Adrenal gland (tissue), 19 donors: ENCODE measurements at places on chromosomes 4 and X. TPM values are rescaled to one million over a fixed set of nuclear protein-coding genes. Genes with fewer than 3 reads are reported as not detected.

DNA sequence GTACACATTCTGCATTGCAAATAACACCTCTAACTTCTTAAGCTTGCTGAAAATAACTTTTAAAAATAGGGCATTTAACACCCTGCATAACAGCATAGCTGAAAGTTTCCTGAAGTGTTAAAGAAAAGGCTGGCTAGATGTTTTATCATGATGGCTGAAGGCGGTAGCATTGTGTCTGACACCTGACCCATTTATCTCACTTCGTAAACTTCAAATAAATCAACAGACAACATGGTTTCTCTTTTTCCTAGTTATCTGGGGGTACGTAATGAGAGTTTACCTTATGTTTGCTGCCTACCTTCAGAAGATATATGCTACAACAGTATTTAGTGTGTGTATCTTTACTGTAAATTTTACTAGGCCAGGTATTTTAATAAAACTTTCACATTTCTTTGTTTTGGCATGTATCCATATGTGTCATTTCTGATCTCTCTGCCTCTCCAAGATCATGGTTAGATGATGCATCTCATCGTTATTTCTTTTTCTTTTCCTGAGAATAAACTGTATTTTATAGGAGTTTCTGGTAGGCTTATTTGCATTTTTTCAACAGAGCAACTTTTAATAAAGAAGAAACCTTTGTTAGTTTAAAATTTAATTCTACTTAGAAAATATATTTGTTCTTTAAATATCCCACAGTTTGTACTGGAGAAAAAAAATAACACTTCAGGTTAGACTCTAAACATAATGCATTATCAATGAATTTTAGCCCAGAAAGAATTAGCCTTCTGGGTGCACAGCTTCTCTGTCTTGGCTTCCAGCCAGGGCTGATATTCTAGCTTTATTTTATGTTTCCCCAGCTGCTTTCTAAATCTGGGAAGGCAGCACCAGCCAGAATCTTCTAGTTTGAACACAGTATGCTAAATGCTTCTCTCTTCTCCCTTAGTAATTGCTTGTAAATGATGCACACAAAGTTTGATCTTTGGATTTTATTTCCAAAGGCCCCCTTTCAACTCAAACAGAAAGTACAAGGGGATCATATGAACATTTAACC, 2.9 kb downstream of the NDST4 start:
- no peak for DNase-seq
- H3K36me3 ChIP-seq: no peaks in the 10 kb centered on the region
- H3K27me3 ChIP-seq: no peaks in the 10 kb centered on the region
- no peak overlapping the region for H3K27ac ChIP-seq
- H3K4me3 ChIP-seq: no peak overlapping the region
- no peaks in the 10 kb centered on the region for H3K4me1 ChIP-seq

DNA sequence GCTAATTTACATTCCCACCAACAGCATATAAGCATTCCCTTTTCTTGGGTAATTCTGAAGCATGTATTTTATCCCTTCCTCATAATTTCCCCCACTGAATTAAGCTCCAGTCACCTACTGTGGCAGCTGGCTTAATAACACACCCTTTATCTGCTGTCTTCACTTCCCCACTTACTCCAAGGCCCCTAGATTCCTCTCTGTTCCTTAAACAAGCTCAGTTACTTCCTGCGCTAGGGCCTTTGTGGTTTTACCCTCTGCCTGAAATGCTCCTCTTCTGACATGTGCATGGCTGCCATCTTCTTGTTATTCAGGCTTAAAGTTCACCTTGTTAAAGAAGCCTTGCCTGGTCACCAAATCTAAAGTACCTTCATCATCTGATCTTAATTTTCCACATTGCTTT, 47.2 kb upstream of the RPS6KA3 start:
- H3K27ac ChIP-seq: no peak overlapping the region
- H3K27me3 ChIP-seq: no peaks in the 10 kb centered on the region
- no peak overlapping the region for H3K4me3 ChIP-seq
- DNase-seq: no peak

- peaks cover 19% of the 10 kb centered on the region for H3K4me1 ChIP-seq
- DNase-seq: no peak
- no peak overlapping the region for H3K27ac ChIP-seq
- no peaks in the 10 kb centered on the region for H3K27me3 ChIP-seq
Measured at GRCh38 chr4:41429280-41429669, 108.7 kb upstream of the LIMCH1 start.

DNA sequence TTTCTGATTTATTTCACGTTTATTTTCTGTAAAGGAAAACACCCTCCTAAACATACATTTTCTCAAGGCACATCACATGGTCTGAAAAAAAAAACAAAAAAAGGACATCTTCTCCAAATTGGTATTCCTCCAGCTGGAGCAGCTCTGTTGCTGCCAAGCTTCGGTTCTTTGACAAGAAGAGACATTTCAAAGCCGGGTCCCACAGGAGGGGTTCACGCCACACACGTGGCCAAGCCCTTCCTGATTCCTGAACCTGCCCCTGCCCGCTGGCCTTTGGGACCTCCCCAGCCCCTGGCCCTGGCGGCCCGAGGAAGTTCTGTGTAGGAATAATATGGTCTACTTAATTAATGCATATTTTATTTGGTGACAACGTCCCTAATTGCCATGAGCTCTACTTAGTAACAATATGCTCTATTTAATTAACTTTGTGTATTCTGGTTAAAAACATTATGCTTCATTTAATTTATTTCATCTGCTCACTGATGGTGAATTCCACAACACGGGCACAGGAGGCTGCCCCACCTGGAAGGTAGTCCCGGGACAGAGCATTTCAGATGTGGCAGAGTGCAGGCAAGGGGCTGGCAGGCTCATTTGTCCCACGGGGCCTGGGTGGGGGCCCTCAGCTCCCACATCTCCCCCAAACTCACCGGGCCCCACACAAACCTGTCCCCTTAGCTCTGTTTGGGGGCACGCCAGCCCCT, 5.4 kb upstream of the RGS12 start:
- no peak overlapping the region for H3K4me3 ChIP-seq
- no peak for DNase-seq
- no peaks in the 10 kb centered on the region for H3K27me3 ChIP-seq
- H3K4me1 ChIP-seq: peaks cover 8% of the 10 kb centered on the region
- H3K27ac ChIP-seq: no peak overlapping the region

GRCh38 chr4:114599231-114599902, 760 bp downstream of the UGT8 start:
- no peak overlapping the region for H3K27ac ChIP-seq
- H3K4me1 ChIP-seq: peaks cover 5% of the 10 kb centered on the region
- H3K4me3 ChIP-seq: no peak overlapping the region
- no peak for DNase-seq
- H3K27me3 ChIP-seq: peaks cover 28% of the 10 kb centered on the region

GRCh38 chr4:174940002-174940401, 21.8 kb downstream of the ADAM29 start:
- no peaks in the 10 kb centered on the region for H3K36me3 ChIP-seq
- no peak overlapping the region for H3K27ac ChIP-seq
- no peaks in the 10 kb centered on the region for H3K27me3 ChIP-seq
- no peak for DNase-seq
- H3K4me3 ChIP-seq: no peak overlapping the region

GRCh38 chrX:43679778-43680177, 23.7 kb downstream of the MAOA start:
- no peak overlapping the region for H3K27ac ChIP-seq
- H3K36me3 ChIP-seq: no peaks in the 10 kb centered on the region
- H3K27me3 ChIP-seq: no peaks in the 10 kb centered on the region
- no peak for DNase-seq
- no peak overlapping the region for H3K4me3 ChIP-seq

GRCh38 chr4:83252782-83253405, 31.7 kb downstream of the COQ2 start:
- H3K27ac ChIP-seq: no peak overlapping the region
- peaks cover 11% of the 10 kb centered on the region for H3K4me1 ChIP-seq
- DNase-seq: peak; percentile 75
- no peak overlapping the region for H3K4me3 ChIP-seq
- no peaks in the 10 kb centered on the region for H3K27me3 ChIP-seq
- no peaks in the 10 kb centered on the region for H3K36me3 ChIP-seq

DNA sequence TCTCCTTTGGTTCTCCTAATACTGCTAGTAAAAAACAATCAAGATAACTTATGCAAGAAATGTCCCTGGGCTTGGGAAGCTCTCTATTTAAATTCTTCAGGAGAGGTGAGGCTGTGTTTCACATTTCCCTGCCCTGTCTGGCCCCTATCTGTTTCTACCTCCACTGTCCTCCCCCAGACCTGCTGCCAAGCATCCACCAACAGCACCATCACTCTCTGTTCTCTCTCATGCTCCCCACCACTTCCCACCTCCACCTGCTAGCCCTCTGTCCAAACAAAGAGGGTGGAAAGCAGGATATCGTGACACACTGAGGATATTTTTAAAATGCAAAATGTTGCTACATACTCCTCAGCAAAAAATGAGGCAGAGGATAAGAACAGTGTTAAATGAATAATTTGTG, 88.4 kb upstream of the NAP1L5 start:
- H3K4me3 ChIP-seq: no peak overlapping the region
- peaks cover 22% of the 10 kb centered on the region for H3K36me3 ChIP-seq
- DNase-seq: no peak

- H3K27me3 ChIP-seq: no peaks in the 10 kb centered on the region
- DNase-seq: no peak
- no peak overlapping the region for H3K27ac ChIP-seq
- H3K4me3 ChIP-seq: no peak overlapping the region
Measured at GRCh38 chr4:124753941-124754581, 41.5 kb upstream of the ANKRD50 start.

The VCX3B gene
- total RNA-seq: not detected

- no peak overlapping the region for H3K4me3 ChIP-seq
- H3K4me1 ChIP-seq: no peaks in the 10 kb centered on the region
- no peaks in the 10 kb centered on the region for H3K36me3 ChIP-seq
- H3K27me3 ChIP-seq: peaks cover 13% of the 10 kb centered on the region
Measured at GRCh38 chrX:115427861-115428410, 133.0 kb upstream of the PLS3 start.

GRCh38 chrX:1306909-1307625, 29.5 kb upstream of the IL3RA start:
- no peaks in the 10 kb centered on the region for H3K27me3 ChIP-seq
- no peak overlapping the region for H3K4me3 ChIP-seq
- DNase-seq: no peak
- H3K4me1 ChIP-seq: no peaks in the 10 kb centered on the region

The DCHS2 gene
- not detected for total RNA-seq

The MAGEA6 gene
- not detected for total RNA-seq

- H3K4me1 ChIP-seq: peaks cover 59% of the 10 kb centered on the region
- H3K4me3 ChIP-seq: peak overlapping the region; percentile 81
- no peaks in the 10 kb centered on the region for H3K36me3 ChIP-seq
Measured at GRCh38 chrX:153969904-153970356, 1.7 kb downstream of the HCFC1 start.

- H3K36me3 ChIP-seq: no peaks in the 10 kb centered on the region
- H3K4me1 ChIP-seq: peaks cover 25% of the 10 kb centered on the region
- no peak for DNase-seq
- peak overlapping the region; percentile 27 for H3K4me3 ChIP-seq
- H3K27ac ChIP-seq: peak overlapping the region; percentile 88
- H3K27me3 ChIP-seq: no peaks in the 10 kb centered on the region
Measured at GRCh38 chr4:186030399-186030775, 38.6 kb upstream of the TLR3 start.
